Stimulated activated CD8-positive, alpha-beta memory T cell treated with anti-CD3 and anti-CD28 coated beads, Interleukin-15, amount 100 ng/mL, for 48 hours (primary cell): ENCODE measurements at places on chromosomes 4 and X.

DNA sequence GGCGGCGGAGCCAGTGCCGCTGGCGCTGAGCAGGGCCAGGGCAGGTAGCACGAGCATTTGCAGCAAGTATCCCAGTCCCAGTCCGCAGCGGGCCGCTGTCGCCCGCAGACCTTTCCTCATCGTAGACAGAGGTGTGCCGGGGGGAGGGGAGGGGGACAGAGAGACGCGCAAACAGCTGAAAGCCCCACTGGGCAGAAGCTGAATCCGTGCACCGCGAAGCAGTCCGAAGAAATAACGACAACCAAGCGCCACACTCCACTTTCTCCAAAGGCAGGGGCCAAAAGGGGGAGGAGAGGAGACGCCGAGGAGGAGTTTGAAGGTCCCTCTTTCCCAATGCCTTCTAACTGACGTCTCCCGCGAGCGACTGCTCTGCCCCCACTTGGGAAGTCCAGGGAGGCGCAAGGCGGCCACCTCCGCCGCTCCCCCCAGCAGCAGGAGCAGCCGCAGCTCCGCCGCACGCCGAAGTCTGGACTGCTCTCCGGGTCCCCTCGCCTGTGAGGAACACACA is at the start of gene UNC5C:
TSS of gene UNC5C (minus strand) at position 236 of the 508 bp plus-strand sequence.
- DNase-seq: no peak

DNA sequence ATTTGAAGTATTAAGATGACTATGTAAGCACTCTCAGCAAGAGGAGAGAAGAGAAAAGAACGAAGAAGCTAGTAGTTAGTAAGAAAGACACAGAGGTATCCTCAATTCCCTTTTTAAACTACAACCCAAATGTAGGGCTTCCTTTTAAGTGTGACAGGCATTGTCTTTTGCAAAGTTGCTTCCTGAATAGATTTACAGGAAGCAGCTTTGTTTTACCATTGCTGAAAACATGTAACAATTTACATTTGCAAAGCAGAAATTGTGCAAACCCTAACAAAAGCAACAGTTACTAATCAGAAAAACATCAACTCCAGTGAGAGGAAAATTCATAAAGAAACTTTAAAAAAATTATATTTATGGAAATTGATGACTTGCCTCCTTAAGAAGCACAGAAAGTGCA is 96.4 kb downstream of the FAM13A start:
- no peak for DNase-seq

DNA sequence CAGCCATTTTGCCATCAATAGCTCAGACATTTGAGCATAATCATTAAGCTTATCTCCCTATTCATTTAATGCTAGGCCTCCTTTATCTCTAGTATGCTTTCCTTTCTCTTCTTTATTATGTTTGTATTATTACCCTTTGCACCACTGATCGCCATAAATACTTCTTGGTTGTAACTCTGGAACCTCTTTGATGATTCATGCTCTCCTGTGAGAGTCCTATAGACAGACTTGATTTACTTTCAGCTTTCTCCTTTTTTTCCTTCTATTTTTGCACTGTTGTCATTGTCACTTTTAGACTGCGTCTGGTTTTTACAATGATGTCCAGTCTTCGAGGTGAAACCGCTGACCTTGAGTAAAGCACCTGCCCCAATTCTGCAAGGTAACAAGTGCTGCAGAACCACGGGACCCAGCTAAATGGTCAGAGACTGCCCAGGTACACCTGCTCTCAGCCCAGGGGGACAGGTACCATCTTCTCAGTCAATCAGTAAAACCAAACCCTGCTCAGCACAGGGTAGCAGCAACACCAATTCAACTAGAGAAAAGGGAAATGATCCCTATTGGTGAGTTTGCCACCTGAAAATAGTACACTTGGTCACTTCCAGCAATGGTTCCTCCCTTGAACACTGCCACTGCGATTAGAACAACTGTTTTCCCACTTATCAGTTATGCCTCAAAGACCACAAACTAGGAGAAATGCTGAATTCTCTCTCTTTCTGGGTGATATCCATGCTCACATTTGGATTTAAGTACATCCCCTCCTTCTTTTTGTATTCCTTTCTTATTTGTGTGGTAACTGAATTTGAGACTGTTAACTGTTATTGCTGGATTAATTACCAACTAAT is 125.1 kb downstream of the MAML3 start:
- no peak for DNase-seq

DNA sequence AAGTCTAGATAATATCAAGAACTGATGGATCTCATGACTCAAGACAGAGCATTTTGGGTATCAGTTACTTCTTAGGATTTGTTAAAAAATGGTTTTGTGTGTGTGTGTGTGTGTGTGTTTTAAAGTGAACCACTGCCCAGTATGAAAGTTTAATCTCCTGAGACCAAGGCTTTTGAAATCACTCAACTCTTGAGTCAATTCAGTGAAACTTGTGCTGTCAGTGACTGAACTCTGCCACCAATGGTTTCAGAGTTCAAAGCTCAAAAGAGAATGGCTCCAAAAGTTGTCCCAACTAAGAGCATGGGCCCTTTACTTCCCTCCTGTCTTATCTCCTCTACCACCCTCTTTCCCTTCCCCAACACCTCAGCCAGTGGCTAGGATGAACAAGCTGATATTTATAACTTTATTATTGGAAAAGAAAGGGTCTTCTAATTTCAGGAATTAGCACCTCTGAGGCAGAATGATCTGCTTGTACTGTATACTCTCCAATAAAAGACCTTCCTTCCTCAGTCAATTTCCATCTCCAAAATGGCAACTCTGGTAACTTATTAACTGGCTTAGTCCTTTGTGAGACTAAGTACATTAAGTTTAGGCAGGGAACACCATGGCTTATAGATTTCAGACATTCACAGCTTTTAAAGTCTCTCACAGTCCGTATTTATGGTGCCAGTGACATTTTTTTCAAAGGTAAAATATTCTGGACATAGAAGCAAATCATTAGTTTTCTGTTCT is 152.2 kb downstream of the REPS2 start:
- DNase-seq: no peak

GRCh38 chr4:83961575-83961974 is 425.7 kb downstream of the GPAT3 start:
- no peak for DNase-seq

GRCh38 chr4:6403400-6403685 is 69.1 kb downstream of the PPP2R2C start:
- DNase-seq: no peak
